Activated B cell treated with CpG ODN at 0.5 μM for 24 hours (primary cell): ENCODE measurements at places on chromosomes 5 and 9. TPM values are rescaled to one million over a fixed set of nuclear protein-coding genes. Genes with fewer than 3 reads are reported as not detected.

Gene ACTBL2
- total RNA-seq: not detected in 2 replicates

DNA sequence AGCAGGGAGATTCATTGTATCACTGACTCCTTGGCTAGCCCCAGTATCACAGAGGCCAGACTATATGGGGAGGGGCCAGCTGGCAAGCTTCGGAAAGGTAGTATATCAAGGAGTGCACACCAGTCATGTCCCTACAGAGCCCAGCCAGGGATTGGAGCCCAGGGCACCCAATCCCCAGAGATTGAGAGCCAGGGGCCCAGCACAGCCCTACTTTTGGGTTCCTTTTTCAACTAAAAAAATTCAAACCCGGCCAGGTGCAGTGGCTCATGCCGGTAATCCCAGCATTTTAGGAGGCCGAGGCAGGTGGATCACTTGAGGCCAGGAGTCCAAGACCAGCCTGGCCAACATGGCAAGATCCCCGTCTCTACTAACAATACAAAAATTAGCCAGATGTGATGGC is 5.4 kb upstream of the MYORG start:
- no peak for DNase-seq

DNA sequence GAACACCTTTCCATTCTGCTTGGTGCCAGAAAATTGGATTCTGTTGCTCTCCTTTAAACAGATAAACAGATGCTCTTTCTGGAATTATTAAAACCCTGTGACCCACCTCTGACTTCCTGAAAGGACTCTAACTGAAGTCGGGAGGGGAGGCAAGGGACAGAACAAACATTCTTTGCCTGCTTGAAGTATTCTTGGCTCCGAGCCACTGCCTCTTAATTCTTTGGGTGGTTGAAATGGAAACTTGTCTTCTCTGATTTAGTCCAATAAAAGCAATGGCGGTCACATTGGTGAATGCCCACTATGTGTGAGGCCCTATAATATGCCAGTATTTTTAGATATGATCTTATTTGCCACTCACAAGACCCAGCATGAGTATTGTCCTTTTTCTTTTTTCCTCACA is 236.8 kb downstream of the SLIT3 start:
- DNase-seq: no peak

DNA sequence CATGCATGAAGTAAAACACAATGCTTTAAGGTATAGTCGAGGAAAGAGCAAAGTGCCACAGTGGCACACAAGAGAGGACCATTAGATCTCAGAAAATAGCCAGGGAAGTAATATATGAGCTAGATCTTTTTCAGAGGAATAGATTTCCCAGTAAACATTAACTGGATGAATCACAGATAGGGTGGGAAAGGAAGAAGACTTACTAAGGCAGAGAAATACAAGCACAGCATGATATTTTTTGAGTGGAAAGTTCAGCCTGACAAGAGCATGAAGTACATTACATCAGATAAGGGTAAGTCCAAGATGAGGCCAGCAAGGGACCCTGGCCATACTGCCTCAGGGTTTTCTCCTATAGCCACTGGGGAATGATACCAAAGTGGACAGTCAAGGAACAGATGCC is 804.6 kb upstream of the DMAC1 start:
- no peak for DNase-seq

- no peak for DNase-seq
Measured at GRCh38 chr9:116653348-116654058, 33.6 kb upstream of the TRIM32 start.

DNA sequence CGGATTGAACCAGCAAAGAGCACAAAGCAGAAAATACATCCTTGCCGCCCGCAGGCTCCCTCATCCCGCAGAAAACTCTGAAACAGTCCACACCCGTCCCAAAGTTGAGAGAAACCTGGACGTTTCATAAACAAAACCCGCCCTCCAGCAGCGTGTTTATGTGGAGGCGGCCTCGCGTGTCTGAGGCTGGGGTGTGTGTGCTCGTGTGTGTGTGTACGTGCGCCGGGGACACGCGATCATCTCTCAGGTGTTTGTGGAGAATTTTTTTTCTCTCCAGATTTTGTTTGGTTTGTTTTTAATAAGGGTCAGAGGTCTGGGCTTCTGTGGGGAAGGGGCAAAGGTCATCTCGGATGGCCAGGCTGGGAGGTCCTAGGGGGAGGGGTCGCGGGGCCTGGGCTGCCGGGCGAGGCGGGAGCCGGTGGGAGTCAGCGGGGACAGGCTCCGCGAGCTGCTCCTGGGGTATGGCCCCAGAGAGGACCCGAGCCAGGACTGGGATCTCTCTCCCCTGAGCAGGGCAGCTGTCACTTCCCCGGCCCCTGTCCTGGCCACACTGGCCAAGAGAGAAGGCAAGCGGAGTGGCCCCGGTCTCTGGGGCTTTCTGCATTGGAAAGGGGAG is 206.4 kb downstream of the C9orf50 start:
- DNase-seq: no peak

GRCh38 chr5:138600446-138600845 is 25.2 kb upstream of the HSPA9 start:
- DNase-seq: no peak

Gene ORM2
- not detected in 2 replicates for total RNA-seq

GRCh38 chr5:175681968-175682340 is 24.1 kb downstream of the HRH2 start:
- DNase-seq: no peak

Gene MEIKIN
- not detected in 2 replicates for total RNA-seq

DNA sequence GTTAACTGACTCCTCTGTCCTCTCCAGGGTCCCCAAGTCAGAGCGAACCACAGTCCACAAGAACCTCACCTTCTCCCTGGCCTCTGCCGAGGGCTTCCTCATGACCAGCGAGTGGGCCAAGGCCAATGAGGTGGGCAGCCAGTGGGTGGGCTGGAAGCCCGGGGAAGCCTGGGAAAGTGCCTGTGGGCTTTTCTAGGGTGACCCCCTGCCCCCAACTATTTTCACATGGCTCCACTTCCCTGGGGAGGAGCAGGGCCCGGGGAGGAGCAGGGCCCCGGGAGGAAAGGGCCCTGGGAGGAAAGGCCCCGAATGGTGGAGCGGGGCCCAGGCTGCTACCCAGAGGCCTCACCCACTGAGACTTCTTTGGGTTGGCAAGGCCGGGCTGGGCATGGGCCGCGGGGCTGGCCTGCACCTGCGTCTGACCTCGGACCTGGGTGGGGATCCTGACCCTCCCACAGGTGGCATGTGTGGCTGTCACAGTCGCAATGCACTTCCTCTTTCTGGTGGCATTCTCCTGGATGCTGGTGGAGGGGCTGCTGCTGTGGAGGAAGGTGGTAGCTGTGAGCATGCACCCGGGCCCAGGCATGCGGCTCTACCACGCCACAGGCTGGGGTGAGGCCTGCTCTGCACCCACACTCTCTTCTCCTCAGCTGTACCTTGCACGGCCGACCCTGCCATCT is 17.9 kb downstream of the ADGRD2 start:
- DNase-seq: no peak
